CD4-positive, alpha-beta T cell (primary cell): ENCODE measurements at places on chromosomes 16 and 17.

DNA sequence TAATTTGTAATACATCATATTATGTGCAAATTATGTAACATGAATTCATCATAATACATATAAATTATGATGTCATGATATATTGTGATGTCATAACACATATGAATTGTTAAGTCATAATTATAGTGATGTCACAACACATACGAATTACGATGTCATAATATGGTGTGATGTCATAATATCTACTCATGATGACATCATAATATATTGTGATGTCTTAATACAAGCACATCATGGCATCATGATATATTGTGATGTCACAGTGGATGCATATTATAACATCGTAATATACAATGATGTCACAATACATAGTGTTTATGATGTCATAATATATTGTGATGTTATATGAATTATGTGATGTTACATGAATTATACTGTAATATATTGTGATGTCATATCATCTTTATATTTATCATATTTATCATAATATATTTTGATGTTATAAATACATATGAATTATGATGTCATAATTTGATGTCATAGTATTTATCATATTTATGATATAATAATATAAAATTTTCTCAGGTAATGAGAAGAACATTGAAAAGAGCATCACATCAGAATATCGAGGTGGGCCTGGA is 1793.0 kb downstream of the TP53TG3F start:
- no peaks in the 10 kb centered on the region for H3K36me3 ChIP-seq
- no peak overlapping the region for H3K27ac ChIP-seq
- H3K4me1 ChIP-seq: no peaks in the 10 kb centered on the region
- DNase-seq: no peak

DNA sequence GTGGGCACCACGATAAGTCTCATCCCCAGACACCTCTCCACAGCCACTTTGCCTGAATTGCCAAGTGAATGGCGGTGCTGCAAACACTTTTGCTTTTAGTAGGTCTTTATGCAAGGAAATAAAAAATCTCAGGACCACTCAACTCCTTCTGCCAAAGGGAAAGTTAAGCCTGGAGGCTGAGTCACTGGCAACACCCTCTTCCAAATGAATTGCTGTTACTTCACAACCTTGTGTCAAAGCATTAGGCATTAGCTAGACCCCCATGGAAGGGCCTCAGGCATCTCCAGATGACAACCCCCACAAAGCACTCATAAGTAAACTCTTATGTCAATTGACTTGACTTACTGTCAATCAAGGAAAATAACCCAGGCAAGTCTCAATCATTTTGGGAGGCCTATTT is 43.0 kb downstream of the RNF112 start:
- no peak overlapping the region for H3K27ac ChIP-seq
- no peaks in the 10 kb centered on the region for H3K27me3 ChIP-seq

- H3K4me1 ChIP-seq: peaks cover 4% of the 10 kb centered on the region
- no peaks in the 10 kb centered on the region for H3K36me3 ChIP-seq
- no peak for DNase-seq
- no peak overlapping the region for H3K27ac ChIP-seq
- no peaks in the 10 kb centered on the region for H3K27me3 ChIP-seq
Observed at GRCh38 chr17:69434164-69434579, 19.7 kb downstream of the MAP2K6 start.

GRCh38 chr16:81821436-81822128 is 42.5 kb downstream of the PLCG2 start:
- no peaks in the 10 kb centered on the region for H3K36me3 ChIP-seq
- no peaks in the 10 kb centered on the region for H3K4me1 ChIP-seq
- peak overlapping the region; percentile 30 for H3K27ac ChIP-seq

GRCh38 chr17:48726916-48727286 is 1.6 kb downstream of the HOXB13 start:
- peaks cover 95% of the 10 kb centered on the region for H3K27me3 ChIP-seq
- no peak overlapping the region for H3K4me3 ChIP-seq
- DNase-seq: no peak
- no peak overlapping the region for H3K27ac ChIP-seq
- no peaks in the 10 kb centered on the region for H3K36me3 ChIP-seq

DNA sequence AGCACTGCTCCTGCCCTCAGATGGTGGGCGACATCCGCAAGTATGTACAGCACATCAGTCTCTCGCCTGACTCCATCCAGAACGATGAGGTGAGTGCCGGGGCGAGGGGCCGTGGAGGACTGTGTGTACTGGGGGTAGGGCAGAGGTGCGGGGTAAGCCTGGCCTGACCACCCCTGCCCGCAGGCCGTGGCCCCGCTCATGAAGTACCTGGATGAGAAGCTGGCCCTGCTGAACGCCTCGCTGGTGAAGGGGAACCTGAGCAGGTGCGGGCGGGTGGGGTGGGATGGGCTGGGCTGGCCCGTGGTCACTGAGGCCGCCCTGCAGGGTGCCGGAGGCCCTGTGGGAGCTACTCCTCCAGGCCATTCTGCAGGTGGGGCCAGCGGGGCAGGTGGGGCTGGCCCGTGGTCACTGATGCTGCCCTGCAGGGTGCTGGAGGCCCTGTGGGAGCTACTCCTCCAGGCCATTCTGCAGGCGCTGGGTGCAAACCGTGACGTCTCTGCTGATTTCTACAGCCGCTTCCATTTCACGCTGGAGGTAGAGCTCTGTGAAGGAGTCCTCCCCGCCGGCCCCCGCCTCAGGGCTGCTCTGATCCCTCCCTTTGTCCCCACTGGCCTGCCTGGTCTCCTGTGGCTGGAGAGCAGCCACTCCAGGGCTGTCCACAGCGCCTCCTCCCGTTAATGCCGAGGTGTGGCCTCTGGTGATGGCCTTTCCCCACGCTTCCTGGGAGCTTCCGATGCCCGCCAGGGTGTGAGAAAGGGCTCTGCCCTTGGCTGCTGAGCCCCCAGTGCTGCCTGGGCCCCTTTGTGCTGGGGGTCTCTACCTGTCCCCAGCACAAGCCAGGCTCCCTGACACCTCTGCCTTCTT is 5.0 kb downstream of the TSR3 start:
- H3K27me3 ChIP-seq: no peaks in the 10 kb centered on the region
- no peak overlapping the region for H3K27ac ChIP-seq
- DNase-seq: no peak
- peaks cover 28% of the 10 kb centered on the region for H3K36me3 ChIP-seq

GRCh38 chr16:4325253-4325758 is 9.4 kb downstream of the GLIS2 start:
- no peak for DNase-seq
- H3K27me3 ChIP-seq: peaks cover 4% of the 10 kb centered on the region
- H3K4me3 ChIP-seq: no peak overlapping the region

DNA sequence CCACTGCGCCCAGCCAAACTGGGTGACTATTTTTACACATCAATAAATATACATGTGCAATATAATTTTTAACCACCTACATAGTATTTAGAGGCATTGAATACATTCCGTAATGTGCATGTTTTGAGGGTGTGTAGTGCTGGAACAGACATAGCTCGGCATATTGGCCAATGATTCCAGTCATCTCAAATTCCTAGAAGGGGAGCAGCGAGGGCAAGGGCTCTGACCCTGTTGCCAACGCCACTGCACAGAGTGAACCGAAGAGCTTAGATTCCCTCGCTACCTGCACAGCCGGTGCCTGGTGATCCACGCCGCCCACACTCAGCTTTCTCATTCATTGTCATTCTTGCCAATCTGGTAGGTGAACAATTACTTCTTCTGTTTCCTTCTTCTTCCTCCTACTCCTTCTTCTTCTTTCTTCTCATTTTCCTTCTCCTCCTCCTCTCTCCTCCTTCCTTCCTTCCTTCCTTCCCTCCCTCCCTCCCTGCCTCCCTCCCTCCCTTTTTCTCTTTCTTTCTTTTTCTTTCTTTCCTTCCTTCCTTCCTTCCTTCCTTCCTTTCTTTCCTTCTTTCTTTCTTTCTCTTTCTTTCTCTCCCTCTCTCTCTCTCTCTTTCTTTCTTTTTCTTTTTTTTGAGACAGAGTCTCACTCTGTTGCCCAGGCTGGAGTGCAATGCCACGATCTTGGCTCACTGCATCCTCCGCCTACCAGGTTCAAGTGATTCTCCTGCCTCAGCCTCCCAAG is 26.3 kb upstream of the ATP2A3 start:
- H3K4me1 ChIP-seq: no peaks in the 10 kb centered on the region
- H3K4me3 ChIP-seq: no peak overlapping the region
- peaks cover 4% of the 10 kb centered on the region for H3K27me3 ChIP-seq
- H3K36me3 ChIP-seq: no peaks in the 10 kb centered on the region
- DNase-seq: no peak

- no peak for DNase-seq
- H3K4me3 ChIP-seq: no peak overlapping the region
- H3K4me1 ChIP-seq: no peaks in the 10 kb centered on the region
- H3K27ac ChIP-seq: no peak overlapping the region
- H3K36me3 ChIP-seq: no peaks in the 10 kb centered on the region
- H3K27me3 ChIP-seq: no peaks in the 10 kb centered on the region
Observed at GRCh38 chr16:73214825-73215677, 167.1 kb upstream of the ZFHX3 start.

- no peaks in the 10 kb centered on the region for H3K36me3 ChIP-seq
- no peak for DNase-seq
Observed at GRCh38 chr17:80569924-80570323, 25.3 kb downstream of the RPTOR start.

- peak overlapping the region; percentile 26 for H3K4me3 ChIP-seq
- DNase-seq: peak; percentile 48
- H3K27ac ChIP-seq: no peak overlapping the region
- peaks cover 40% of the 10 kb centered on the region for H3K36me3 ChIP-seq
Observed at GRCh38 chr16:1379304-1380076, 27.8 kb downstream of the GNPTG start.

DNA sequence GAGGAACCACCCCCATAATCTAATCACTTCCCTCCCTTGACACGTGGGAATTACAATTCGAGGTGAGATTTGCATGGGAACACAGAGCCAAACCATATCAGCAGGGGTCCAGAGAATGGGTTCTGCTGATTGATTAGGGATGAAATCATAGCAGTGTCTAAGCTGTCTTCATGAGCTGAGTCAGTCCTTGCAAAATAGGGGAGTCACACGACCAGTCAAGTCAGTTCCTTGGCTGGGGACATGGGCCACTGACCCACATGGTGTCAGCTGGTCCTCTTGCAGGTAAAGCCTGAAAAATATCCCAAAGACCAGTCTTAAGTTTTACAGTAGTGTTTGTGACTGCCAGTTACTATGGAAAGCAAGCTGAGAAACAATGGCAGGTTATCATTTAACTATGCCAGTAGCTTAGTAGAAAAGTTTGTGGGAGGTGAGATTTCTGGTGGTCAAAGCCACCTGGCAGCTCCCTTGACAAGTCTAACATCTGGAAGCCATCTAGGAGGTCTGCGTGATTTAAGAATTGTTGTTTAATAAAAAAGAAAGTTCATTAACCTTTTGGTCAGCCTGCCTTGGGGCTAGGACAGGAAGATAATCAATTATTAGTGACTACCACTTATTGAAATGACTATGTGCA is 15.7 kb upstream of the ATF7IP2 start:
- H3K36me3 ChIP-seq: no peaks in the 10 kb centered on the region
- H3K27ac ChIP-seq: no peak overlapping the region
- no peak overlapping the region for H3K4me3 ChIP-seq
- DNase-seq: no peak

DNA sequence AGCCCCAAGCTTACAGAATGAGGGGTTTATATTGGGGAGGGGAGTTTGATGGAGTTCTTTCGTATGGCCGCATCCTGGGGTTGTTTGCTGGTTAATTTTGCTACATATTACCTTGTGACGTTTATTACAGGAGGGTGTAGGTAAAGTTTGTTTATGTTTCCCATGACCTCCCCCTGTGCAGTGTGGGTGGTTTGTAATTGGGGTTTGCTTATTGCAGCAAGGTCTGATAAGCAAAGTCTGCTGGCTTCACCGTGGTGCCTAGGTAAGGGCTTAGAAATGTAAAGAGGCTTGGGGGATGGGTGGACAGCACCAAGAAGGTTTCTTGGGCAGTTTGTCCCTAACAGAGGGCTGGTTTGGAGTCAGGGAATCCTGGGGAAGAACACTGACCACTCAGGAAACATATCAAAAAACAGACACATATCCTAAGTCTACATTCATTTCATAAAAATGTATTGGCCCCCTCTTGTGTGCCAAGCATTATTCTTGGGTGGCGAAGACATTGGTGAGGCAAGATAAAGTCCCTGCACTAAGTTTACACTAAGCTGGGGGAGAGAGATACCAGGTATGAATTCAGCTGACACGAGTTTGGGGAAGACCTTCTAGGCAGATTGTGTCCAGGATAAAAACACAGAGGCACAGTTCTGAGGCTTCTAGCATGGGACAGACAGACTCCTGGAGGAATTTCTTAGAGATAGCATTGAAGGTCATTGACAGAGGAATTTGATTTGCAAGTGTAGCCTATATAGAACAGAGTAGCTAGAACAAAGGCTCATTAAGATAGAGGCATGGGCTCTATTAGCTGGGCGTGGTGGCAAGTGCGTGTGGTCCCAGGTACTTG is 9.5 kb downstream of the ZNF764 start:
- H3K27ac ChIP-seq: no peak overlapping the region
- peaks cover 37% of the 10 kb centered on the region for H3K4me1 ChIP-seq
- H3K36me3 ChIP-seq: peaks cover 6% of the 10 kb centered on the region
- no peaks in the 10 kb centered on the region for H3K27me3 ChIP-seq
- DNase-seq: no peak

DNA sequence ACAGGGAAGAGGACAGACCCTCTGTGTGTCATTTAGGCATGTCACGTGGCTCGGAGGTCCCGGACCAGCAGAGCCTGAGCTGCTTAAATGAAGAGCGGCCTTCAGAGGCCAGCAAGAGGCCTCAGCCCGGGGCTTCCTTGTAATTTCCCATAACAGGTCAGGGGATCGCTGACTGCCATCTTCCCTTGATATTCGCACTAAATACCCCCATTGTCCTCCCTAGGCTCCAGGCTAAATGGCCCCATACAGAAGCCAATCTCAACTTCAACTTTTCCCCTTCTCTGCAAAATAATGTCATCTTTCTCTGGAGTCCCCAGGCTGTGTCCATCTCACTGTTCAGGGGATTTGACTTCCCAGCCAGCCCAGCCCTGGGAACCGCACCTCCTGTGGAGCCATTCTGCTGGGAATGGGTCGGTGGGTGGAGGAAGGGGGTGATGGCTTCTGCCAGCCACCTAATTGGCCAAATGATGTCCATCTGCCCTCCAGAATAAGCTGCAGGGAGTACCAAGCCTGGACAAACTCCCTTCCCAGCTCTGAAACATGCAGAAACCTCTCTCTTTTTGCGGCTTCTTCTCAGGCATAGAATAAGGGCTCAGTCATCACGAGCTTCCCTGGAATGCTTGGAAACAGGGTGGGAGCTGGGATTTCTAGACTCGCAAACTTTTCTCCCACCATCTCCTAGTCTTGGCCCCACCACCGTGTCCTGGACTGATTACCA is 129.9 kb downstream of the SDK2 start:
- H3K4me1 ChIP-seq: no peaks in the 10 kb centered on the region
- H3K27me3 ChIP-seq: peaks cover under 1% of the 10 kb centered on the region
- DNase-seq: no peak
- H3K4me3 ChIP-seq: no peak overlapping the region

GRCh38 chr17:28112606-28113005 is 70.1 kb downstream of the NLK start:
- no peak for DNase-seq
- H3K27ac ChIP-seq: no peak overlapping the region
- no peaks in the 10 kb centered on the region for H3K4me1 ChIP-seq
- H3K27me3 ChIP-seq: no peaks in the 10 kb centered on the region

- H3K27ac ChIP-seq: no peak overlapping the region
- no peak overlapping the region for H3K4me3 ChIP-seq
- H3K4me1 ChIP-seq: peaks cover 10% of the 10 kb centered on the region
- DNase-seq: no peak
- H3K36me3 ChIP-seq: peaks cover 2% of the 10 kb centered on the region
Observed at GRCh38 chr17:48553826-48554225, 8.9 kb upstream of the HOXB2 start.
